ENCODE measurements at places on chromosomes 7 and 10. TPM values are rescaled to one million over a fixed set of nuclear protein-coding genes. Genes with fewer than 3 reads are reported as not detected.

SEMA3C gene
- total RNA-seq, result 108 TPM

UPK3B gene
- total RNA-seq, result 2.5 TPM

WASL gene
- total RNA-seq, result 40.0 TPM

- H3K27ac ChIP-seq, result peak overlapping the region; percentile 44
- H3K4me3 ChIP-seq, result no peak overlapping the region
- H3K4me1 ChIP-seq, result no peaks in the 10 kb centered on the region
- no peak for DNase-seq
- no peaks in the 10 kb centered on the region for H3K27me3 ChIP-seq
These were observed 10.3 kb upstream of the IFIT1B start for GRCh38 chr10:89367529-89367928.

DNA sequence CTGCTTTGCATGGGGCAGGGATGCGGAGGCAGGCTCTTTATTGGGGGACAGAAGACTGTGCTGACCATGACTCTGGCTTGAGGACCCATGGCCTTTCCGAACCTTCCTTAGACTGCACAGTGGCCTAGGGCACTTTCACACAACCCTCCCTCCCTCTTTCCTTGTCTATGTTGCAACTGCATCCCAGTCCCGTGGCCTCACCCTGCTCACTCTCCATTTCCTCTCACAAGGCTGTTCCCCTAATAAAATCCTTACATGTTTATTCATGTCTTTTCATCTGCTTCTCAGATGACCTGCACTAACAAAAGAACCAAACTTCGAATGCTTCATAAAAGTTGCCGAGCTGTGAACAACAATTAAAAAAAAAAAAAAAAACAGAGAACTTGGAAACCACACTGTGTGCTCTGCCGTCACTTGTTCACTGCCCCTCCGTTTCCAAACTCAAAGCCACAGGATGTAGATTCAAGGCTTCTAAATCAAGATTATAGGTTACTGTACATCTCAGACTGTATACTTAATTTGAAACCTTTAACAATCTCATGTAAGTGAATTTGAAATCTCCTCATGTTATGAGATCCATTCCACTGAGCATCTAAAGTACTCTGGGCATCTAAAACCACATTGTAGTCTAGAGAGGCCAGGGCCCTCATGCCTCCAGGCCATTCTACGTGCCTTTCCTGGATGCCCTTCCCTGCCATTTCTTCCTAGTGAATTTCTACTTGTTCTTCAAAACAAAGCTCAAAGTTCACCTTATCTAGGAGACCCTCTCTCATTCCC, 265.9 kb downstream of the SNX13 start:
- peaks cover 19% of the 10 kb centered on the region for H3K4me1 ChIP-seq
- no peak overlapping the region for H3K4me3 ChIP-seq
- no peak overlapping the region for H3K27ac ChIP-seq
- no peak for DNase-seq
- no peaks in the 10 kb centered on the region for H3K27me3 ChIP-seq

AGAP9 gene
- 11.6 TPM for total RNA-seq

GRCh38 chr7:138400400-138400886, 59.6 kb upstream of the TRIM24 start:
- H3K36me3 ChIP-seq, result no peaks in the 10 kb centered on the region
- no peaks in the 10 kb centered on the region for H3K27me3 ChIP-seq
- no peak overlapping the region for H3K27ac ChIP-seq
- H3K4me1 ChIP-seq, result no peaks in the 10 kb centered on the region
- DNase-seq, result no peak
- no peak overlapping the region for H3K4me3 ChIP-seq

DPYSL4 gene
- total RNA-seq, result 0.60 TPM

DNA sequence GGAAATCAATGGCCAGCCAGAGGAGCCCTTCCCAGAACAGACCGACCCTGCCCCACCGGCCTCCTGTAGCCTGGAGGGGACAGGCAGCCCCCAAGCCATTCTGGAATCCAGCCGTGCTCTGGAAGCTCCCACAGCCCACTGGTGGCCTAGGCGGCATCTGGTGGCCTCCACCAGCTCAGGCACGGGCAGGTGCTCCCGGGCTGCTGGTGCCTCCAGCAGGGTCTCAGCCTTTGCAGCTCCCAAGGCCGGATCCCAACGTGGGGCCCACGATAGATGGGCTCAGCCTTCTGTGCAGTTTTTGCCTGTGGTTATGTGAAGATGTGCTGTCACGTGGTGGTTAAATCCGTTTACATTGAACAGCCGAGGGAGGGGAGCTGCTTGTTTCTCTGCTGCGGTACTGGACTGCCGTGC, 44.4 kb downstream of the JAKMIP3 start:
- no peaks in the 10 kb centered on the region for H3K27me3 ChIP-seq
- no peak overlapping the region for H3K27ac ChIP-seq
- DNase-seq, result no peak
- no peaks in the 10 kb centered on the region for H3K36me3 ChIP-seq
- no peak overlapping the region for H3K4me3 ChIP-seq

TUBAL3 gene
- total RNA-seq, result 0.22 TPM

GRCh38 chr10:4719036-4719435, 107.0 kb upstream of the AKR1E2 start:
- no peak overlapping the region for H3K4me3 ChIP-seq
- no peaks in the 10 kb centered on the region for H3K4me1 ChIP-seq
- H3K36me3 ChIP-seq, result no peaks in the 10 kb centered on the region
- no peaks in the 10 kb centered on the region for H3K27me3 ChIP-seq
- no peak overlapping the region for H3K27ac ChIP-seq

- DNase-seq, result no peak
- peaks cover 3% of the 10 kb centered on the region for H3K4me1 ChIP-seq
- peak overlapping the region; percentile 89 for H3K27ac ChIP-seq
These were observed 107.2 kb upstream of the FAM133B start for GRCh38 chr7:92697414-92697813.

GNAT3 gene
- total RNA-seq, result not detected

SLC18A2 gene
- 0.20 TPM for total RNA-seq

DNA sequence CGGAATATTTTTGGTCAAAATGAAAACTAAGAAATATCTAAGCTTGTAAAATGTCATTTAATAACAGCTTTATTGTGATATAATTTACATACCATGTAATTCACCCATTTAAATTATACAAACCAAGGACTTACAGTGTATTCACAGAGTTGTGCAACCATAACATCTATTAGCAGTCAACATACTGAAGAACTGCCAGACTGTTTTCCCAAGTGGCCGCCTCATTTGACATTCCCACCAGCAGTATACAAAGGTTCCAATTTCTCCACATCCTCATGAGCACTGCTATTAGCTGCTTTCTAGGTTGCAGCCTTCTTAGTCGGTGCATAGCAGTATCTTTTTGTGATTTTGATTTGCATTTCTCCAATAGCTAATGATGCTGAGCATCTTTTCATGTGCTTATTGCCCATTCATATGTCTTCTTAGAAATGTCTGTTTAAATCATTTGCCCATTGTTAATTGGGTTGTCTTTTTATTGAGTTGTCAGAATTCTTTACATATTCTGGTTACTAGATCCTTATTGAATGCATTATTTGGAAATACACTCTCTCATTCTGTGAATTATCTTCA, 153.0 kb upstream of the FGFR2 start:
- no peak overlapping the region for H3K4me3 ChIP-seq
- no peaks in the 10 kb centered on the region for H3K36me3 ChIP-seq
- no peaks in the 10 kb centered on the region for H3K4me1 ChIP-seq
- DNase-seq, result no peak

DNA sequence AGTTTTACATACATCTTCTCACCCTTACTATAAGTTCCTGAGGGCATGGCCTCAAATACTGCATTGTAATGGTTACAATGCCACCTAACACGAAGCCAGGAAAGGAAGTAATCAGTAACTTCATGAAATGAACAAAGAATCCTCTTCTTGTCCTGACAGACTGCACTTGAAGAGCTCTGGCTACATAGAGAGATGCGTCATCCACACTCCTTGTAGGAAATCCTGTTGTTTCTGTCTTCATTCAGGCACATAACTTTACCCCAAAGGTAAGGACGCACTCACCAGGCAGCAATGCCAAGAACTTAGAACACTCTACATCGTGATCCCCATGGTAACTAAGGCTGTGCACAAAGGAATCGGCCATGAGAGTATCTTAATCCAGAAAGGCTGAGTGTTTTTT, 80.3 kb upstream of the ARID5B start:
- no peak for DNase-seq
- H3K27me3 ChIP-seq, result no peaks in the 10 kb centered on the region
- H3K4me1 ChIP-seq, result no peaks in the 10 kb centered on the region
- H3K4me3 ChIP-seq, result no peak overlapping the region
- no peak overlapping the region for H3K27ac ChIP-seq
- H3K36me3 ChIP-seq, result no peaks in the 10 kb centered on the region

FRAT2 gene
- total RNA-seq, result 14.6 TPM

PILRA gene
- total RNA-seq, result 27.3 TPM

All from tibial nerve (tissue), 4 donors.